GM12864 (cell line): ENCODE measurements at places on chromosomes 1 and 21.
A peak's percentile ranks its signal among the peaks of the same experiment; 100 is the strongest.

DNA sequence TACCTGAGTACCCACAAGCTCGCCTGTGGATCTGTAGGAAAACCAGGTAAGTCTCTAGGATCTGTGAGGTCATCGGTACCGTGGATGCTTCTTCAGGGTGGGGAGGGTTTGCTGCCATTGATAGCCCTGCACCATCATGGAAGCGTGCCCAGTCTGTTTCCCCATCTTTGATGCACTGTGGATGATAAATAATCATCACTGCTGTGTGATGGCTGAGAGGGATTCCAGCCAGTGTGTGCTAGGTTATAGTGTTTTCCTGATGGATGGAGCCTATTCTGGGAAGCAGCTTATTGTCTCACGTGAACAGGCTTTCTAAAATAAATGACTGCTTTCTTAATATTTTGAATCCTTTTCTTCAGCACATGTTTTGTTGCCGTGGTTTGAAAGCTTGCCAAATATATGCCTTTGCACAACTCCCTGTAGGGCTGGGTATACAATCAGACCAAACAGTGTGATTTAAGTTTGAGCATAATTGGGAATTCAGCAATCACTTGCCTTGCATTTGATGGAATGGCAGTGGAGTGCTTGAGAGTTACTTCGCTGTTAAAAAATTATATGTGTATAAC lies 113.8 kb downstream of the CAMTA1 start:
- DNase-seq = no peak

GRCh38 chr1:46480959-46481646 lies 8.5 kb upstream of the DMBX1 start:
- DNase-seq = no peak

DNA sequence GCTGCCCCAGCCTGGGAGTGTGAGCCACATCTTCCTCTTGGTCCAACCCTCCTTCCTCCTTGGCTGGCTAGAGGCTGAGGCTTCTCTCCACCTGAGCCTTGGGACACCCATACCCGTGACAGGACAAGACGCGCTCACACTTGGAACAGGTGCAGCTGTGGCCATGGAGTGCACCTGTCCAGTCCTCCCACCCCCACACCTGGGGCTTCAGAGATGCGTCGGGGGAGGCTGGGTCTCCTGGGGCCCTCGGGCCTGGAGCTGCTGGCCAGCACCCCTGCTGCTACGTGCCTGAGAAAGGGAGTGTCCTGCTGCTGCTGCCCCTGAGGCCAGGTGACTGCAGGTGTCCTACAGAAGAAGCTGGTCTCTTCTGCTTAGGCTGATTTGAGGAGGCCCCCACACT lies 37.0 kb upstream of the TMEM52 start:
- DNase-seq = no peak

DNA sequence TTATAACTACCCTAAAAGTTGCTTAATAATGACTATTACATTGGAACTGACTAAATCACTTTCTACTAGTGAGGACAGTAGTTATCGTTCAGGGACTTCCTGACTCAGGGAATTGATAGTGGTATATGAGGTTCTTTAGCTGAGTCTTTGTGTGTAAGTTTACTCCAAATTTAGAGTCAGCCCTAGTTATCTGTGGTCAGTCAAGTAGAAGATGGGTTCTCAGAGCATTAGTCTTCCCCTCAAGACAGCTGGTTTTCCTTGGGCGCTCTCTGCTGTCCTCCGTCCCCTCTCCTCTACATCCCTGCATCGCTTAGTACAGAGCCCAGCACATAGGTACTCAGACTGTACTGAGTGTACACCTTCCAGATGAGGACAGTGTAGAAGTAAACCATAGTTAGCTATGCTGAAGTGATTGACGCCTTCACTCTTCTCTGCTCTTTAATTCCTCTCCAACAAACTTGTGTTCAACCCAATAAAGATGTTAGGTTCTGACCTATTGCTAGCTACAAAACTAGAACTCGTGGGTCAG lies 116.5 kb downstream of the C1orf21 start:
- DNase-seq = no peak

DNA sequence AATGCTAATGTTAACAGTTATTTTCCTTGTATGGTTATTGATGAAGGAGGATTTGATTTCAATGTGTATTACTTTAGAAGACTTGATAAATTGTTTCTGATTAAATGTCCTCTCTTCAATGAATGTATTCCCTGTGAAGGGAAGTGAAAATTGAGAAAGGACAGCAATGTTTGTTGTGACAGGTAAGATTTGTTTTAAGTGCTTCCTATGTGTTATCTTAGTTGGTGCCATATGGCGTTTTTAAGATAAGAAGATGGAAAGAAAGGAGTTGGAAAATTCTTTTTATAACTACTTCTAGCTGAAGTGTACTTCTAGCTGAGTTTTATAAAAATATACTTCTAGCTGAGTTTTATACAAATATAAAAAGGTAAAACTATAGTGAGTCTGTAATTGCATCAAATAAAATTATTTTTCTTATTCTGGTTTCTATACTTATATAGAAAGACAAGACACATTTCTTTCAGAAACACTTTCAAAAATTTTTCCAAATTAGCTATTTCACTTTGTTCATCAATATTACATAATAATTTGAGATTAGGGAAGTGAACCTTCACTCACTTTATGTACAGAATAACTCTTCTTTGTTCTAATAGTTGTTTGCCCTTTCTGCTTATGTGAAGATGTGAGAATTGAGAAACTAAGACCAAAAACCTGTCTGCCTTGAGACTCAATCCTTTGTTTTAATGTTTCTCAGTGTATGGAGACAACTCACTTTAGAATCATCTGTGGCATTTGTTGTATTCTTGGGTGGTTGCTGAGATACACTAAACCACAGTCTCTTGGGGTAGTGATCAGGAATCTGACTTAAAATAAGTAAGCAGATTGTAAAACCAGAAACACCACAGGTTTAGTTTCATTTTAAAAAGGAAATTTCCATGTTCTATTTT lies 382.9 kb upstream of the B3GALT2 start:
- DNase-seq = no peak

DNA sequence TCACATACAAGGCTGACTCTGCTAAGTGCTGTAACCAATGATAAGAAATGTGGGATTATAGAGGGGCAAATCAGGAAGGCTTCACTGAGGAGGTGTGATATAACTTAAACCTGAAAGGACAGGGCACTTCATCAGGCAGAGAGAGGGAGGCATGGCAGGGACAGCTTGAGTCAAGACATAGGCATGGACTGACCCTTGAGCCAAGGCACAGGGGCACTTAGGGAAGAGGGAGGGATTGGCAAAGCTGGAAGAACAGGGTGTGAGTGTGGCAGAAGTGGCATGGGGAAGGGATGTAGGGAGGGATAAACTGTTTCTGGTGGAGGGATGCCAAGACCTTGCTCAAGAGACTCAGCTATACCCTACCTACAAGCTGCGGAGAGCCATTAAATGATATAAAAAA lies 81.3 kb downstream of the PLXNA2 start:
- no peak for DNase-seq

- DNase-seq = no peak
These were observed 5.9 kb upstream of the FNDC5 start for GRCh38 chr1:32876341-32877210.

DNA sequence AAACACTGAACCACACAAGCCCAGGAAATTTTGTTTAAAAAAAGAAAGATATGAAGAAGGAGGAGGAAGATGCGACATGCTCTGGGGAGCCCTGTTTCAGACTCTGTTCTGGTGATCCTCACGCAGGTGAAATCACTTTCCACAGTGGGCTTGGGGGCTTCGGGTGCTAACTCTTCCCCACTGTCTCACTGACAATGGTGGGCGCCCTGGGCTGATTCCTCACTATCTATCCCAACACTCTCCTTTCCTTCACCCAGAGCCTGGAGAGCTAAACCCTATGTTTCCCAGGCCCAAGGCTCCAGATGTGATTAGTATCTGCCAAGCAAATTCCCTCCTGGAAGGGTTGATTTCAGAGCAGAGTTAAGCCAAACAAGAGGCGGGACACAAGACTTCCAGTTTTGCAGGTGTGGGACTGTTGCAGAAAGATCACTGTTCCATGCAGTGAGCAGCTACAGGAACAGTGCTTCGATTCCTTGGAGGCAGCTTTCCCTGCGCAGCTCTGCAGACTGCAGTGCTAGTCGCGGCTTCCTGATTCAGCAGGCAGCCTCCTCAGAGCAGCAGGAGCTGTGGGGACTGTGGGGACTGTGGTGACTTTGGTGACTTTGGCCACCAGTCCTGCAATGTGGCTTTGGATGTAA lies 168.3 kb downstream of the RHOU start:
- no peak for DNase-seq

- no peak for DNase-seq
These were observed 4.3 kb downstream of the RHOC start for GRCh38 chr1:112702420-112703261.

GRCh38 chr1:17084787-17085186 lies 31.0 kb upstream of the SDHB start:
- DNase-seq = no peak

- peak; percentile 35 for DNase-seq
These were observed 5.4 kb downstream of the OBSCN start for GRCh38 chr1:228212966-228213844.
